Fibroblast of mammary gland (primary cell): ENCODE measurements at places on chromosomes 2 and 18.

- peak; percentile 31 for DNase-seq
These were observed 113.2 kb downstream of the USP34 start for GRCh38 chr2:61357681-61358080.

DNA sequence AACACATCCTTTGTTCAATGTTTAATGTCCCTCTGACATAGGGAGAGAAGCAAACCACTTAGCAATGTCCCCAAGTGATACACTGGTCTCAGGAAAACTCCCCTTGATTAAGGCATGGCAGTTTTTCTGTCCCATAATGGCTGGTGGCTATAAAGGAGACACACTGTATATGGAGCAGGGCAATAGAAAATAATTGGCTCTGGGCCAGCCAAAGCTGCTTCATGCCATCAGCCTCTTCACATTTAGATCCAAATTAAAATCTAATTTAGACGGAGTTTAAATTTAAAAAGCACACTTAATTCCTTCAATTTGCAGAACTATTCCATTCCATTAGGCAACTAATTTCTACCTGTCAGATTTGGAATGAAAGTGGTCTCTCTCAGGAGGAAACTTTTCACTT is 638.1 kb downstream of the DSC3 start:
- DNase-seq, result no peak

DNA sequence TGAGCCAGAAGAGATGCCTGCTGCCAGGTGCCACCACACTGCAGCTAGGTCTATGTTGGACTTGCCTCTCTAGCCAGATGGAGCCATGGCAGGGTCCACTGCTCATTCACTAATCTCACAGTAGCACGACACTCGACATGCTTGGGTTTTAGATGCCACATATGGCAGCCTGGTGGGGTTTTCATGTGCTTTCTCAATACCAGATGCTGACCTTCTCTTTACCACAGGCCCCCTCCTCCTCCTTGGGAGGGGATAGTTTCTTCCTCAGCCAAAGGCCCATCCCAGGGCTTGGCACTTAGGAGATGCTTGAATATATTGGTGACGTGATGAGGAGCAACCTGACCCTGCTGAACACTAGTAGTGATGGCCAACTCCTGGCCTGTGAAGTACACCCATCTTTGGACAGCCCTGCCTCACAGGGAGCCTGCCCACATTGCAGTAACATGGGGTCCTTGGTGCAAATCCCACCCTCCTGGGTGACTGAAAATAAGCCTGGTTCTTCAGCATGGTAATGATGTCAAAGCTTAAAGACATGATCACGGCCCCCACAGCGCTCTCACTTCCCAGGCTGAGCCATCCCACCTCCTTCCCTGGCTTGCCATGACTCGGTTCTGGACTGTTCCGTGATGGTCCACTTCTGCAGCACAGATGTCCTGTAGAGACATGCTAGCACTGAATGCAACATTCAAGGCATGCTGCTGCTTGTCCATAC is 227.5 kb downstream of the SH3RF3 start:
- DNase-seq, result no peak

GRCh38 chr2:138620431-138620830 is 118.9 kb downstream of the SPOPL start:
- DNase-seq, result no peak
